CD8-positive, alpha-beta memory T cell (primary cell): ENCODE measurements at places on chromosomes 5 and 9.

DNA sequence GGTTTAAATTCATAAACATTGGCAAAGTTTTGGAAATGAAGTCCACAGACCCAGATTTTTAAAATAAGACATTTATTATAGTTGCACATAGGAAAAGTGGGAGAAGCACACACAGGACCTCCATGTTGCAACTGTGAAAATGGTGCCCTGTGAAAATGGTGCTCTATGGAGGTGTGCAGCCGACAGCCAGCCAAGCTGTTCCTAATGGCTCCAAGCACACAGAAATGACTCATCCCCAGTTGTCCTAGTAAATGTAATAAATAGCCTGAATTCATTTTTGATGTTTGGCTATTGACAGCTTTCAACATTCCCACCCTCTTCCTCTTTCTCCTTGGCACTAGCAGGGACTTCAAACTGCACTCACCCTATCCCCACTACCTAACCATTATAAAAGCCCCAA lies 590.9 kb downstream of the CAAP1 start:
- no peak for DNase-seq

GRCh38 chr9:132507670-132508469 lies 74.5 kb upstream of the BARHL1 start:
- peak; percentile 37 for DNase-seq

DNA sequence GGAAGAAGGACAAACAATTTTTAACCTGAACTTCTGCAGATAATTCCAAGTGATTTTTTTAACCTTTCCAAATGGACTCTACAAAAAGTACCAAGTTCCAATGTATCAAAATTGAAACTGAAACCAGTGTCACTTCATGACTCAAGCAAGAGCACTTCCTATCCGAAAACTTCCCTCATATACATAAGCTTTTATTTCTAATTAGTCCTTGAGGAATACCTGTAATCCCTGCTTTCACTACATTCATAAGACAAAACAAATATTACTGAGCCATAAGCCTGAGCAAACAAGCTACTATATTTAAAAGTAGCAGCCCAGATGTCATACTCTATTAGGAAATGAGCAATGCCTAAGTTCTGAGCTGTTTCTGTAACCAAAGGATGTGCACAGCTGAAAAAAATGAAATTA lies 224.4 kb downstream of the EBF1 start:
- DNase-seq: no peak

DNA sequence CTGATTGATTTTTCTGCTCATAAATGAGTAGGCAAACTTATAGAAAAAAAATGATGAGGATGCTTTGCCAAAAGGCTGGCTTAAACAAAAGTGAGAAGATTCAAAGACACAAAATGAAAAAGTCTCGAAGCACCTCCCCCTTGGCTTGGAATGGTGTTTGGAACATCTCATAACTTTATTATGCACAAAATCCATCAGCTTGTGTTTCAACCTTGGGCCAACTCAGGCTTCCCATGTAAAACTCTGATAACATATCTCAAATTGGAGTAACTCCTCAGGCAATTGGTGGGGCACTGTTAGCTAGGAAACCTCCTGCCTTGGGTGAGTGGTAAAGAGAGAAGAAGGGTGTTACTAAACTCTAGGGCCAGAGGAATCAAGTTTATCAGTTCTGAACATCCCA lies 176.3 kb downstream of the KIAA0825 start:
- DNase-seq: no peak

DNA sequence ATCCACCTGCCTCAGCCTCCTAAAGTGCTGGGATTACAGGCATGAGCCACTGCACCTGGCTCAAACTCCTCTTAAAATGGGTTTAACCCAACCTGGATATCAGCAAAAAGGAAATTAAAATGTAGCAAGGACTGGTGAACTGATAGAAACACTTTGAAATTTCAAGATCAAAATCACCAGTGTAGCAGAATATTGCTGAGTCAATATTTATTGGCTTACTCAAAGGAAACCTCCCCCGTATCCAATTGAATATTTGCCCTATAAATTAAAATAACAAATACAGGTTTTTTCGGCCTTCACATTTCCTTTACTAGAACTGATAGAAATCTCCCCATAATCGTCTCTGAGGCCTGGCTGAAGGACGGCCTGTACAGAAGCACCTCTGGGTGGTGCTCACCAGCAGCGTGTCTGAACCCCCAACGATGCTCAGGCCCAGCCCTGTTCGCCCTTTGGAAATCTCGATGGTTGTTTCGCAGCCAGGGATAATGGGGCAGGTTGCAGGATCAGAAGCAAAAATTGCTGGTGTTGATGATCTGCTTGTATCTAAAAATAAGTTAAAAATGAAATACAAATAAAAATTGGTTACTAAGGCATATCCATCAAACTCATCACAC lies 156.6 kb downstream of the MPDZ start:
- no peak for DNase-seq

DNA sequence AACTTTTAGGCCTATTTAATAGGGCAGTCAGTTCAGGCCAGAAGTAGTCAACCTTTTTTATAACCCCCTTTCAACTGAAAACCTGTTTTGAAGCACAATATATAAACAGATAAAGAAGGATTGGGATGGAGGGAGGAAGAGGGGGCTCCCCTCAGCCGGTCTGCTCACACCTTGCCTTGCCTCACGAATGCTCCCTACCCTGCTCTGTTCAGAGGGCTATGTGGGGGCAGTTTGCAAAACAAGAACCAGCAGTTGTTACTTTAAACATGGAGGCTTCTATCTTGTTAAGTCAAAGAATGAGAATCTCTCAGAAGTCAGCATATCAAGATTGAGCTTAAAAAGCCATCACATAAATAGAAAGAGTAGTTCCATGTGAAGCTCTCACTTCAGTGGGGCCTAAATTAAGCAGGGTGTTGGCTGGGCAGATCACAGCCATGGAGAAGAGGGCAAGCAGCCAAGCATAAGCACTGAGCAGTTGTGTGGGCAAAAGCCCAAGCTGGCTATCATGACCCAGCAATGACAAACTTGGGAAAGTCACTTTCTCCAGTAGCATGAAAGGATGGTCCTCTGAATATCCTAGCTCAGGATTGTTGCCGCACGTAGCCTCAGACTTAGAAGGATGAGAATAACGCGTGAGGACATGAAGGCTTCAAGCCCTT lies 70.6 kb downstream of the ALDH1A1 start:
- DNase-seq: no peak

DNA sequence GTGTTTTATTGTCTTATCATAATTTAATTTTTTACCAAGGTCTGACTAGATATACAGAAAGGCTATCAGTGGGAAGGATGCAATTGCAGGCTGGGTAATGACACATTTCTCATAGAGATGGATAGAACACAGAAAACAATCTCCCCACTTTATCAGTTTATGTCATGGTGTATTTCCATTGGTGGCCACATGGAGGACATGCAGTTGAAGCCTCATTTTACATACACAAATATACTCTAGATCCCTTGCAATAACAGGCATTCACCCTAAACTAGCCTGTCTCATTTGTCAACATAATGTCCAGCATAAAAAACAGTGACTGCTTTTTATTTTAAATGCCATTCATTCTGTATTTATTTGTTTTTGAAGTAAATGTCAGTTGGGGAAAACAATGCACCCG lies 526.3 kb downstream of the GABRG2 start:
- no peak for DNase-seq

- DNase-seq: no peak
These were observed 159.1 kb downstream of the HTR1A start for GRCh38 chr5:63803165-63803564.

- DNase-seq: no peak
These were observed 56.7 kb upstream of the RAD23B start for GRCh38 chr9:107226421-107226820.

GRCh38 chr9:13809401-13809800 lies 504.5 kb downstream of the NFIB start:
- no peak for DNase-seq

- no peak for DNase-seq
These were observed 31.1 kb upstream of the DUSP1 start for GRCh38 chr5:172802112-172802511.

- no peak for DNase-seq
These were observed 197.4 kb downstream of the WDR70 start for GRCh38 chr5:37576552-37576951.

- no peak for DNase-seq
These were observed 7.7 kb downstream of the RASGEF1C start for GRCh38 chr5:180201051-180201987.

- no peak for DNase-seq
These were observed 73.2 kb downstream of the PIK3R1 start for GRCh38 chr5:68288707-68289134.

- no peak for DNase-seq
These were observed 270.4 kb downstream of the ARL15 start for GRCh38 chr5:54040018-54040417.

GRCh38 chr5:136511046-136511445 lies 145.7 kb upstream of the TRPC7 start:
- no peak for DNase-seq

DNA sequence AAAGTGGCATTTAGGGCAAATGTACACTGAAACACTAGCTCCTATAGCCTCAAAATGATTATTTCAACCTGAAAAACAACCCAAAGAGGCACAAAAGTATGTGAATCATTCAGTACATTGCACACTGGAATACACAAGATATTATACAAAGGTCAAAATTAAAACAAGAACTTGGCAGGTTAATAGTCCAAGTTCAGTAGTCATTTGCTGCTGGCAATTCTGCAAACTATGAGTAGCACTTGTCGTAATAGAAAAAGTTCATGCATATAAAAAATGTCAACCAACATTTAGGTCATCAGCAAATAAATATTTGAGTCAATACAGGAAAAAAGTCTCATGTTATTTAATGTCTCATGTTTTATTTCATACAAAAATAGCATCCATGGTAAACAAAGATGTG lies 98.7 kb downstream of the LPAR1 start:
- no peak for DNase-seq

GRCh38 chr9:122526602-122527001 lies 491 bp downstream of the OR1N1 start:
- no peak for DNase-seq

GRCh38 chr5:61732796-61733195 lies 400.7 kb downstream of the ZSWIM6 start:
- no peak for DNase-seq

DNA sequence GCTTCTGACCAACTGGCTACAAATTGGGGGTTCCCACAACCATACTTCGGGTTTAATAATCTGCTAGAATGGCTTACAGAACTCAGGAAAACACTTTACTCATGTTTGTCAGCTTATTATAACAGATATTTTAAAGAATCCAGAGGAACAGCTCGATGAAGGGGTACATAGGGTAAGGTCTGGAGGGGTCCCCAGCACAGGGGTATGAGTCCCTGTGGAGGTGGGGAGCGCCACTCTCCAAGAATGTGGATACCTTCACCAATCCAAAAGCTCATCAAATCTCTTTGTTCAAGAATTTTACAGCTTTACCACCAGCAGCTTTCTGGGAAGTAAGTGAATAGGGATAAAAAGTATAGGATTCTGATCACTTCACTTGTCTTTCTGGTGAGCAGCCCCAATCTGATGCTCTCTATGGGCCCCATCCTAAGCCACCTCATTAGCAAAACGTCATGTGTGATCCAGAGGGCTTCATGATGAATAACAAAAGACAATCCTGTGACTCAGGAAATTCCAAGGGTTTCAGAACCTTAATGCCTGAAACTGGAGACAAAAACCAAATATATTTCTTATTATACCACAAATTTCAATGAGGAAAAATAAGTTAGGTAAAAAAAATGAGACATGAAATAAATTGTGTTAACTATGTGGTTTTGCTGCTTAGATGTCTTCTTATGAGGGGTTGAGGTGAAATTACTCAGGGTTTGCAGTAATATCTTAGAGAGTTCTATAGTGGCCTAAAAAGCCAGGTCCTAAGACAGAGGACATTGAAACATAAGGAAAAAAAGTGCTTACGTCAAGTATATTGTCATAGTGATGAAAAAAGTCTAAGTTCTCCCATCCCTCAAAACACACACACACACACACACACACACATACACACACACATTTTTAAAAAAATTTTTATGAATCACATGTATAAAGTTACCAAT lies 290.5 kb downstream of the ANXA1 start:
- no peak for DNase-seq

DNA sequence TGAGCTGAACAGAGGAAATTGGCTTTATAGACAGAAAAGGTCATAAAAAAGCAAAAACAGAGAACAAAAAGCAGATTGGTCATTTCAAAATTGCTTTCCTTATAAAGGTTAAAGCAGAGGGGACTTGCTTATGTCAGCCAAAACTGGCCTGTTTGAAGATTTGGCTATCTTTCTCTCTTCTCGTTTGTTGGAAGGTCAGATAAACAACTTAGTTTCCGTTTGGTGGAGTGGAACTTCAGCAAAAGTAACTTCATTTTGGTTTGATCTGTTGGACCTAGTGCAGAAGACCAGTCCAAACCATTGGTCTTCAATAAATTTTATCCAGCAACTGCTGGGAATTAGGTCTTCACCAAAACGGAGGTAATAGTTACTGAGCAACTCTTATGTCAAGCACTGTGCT lies 45.1 kb upstream of the HMGCS1 start:
- no peak for DNase-seq

DNA sequence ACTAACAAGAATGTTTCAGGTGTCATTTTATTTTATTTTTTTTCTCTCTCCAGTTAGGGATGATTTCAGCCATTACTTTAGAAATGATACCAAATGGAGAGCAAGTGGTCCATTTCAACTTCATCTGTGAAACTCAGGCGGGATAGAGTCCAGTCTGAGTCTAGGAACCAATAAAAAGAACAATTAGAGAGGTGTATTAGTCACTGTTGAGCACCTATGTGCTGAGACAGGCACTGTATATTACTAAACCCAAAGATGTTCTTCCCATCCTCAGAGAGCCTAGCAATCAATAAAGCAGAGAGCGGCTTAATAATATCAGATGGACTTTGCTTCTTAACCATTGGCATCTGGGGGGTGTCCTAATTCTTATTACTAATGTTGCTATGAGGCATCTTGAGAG lies 410.3 kb upstream of the SLC24A2 start:
- DNase-seq: no peak

- DNase-seq: no peak
These were observed 17.5 kb downstream of the IL9 start for GRCh38 chr5:135878156-135878620.

DNA sequence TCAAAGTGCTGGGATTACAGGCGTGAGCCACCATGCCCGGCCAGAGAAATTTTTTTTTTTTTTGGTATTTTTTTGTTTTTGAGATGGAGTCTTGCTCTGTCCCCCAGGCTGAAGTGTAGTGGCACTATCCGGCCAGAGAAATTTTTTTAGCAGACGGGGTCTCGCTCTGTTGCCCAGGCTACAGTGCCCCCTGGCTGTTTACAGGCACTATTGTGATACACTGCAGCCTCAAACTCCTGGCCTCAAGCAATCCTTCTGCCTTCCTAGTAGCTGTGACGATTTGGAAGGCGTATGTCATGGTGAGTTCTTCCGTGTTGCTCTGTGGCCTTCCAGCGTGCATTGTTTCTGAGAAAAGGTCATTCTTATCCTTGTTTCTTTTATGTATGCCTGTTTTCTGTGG lies 47.5 kb downstream of the CNOT6 start:
- DNase-seq: no peak

GRCh38 chr5:92769978-92770377 lies 811.0 kb downstream of the NR2F1-AS1 start:
- DNase-seq: no peak

- no peak for DNase-seq
These were observed 240.3 kb downstream of the ARRDC3 start for GRCh38 chr5:91142819-91143218.

GRCh38 chr5:176986280-176986679 lies 20.3 kb downstream of the UIMC1 start:
- no peak for DNase-seq

GRCh38 chr9:37956904-37957663 lies 53.2 kb upstream of the SLC25A51 start:
- no peak for DNase-seq
